Stimulated activated CD4-positive, alpha-beta T cell treated with anti-CD3 and anti-CD28 coated beads, Interleukin-15, amount 100 ng/mL, for 48 hours (primary cell): ENCODE measurements at places on chromosomes 11 and 22.

DNA sequence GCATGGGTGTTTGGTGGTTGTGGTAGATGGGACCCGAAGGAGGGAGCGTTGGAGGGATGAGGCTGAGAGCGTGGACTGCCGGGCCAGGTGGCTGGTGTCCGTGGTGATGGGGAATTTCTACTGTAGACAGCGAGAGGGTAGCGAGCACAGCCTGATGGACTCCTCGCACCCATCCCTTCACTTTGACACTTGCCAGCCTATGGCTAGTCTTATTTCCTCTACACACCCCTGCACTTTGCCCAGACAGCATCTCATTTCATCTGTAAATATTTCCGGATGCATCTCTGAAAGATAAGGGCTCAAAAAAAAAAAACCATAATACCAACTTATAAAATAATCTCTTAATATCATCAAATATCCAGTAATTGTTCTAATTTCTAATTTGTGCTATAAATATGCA, 5.8 kb downstream of the OMP start:
- no peak for DNase-seq

- DNase-seq: no peak
Observed at GRCh38 chr11:68053981-68054812, 15.4 kb downstream of the TCIRG1 start.

DNA sequence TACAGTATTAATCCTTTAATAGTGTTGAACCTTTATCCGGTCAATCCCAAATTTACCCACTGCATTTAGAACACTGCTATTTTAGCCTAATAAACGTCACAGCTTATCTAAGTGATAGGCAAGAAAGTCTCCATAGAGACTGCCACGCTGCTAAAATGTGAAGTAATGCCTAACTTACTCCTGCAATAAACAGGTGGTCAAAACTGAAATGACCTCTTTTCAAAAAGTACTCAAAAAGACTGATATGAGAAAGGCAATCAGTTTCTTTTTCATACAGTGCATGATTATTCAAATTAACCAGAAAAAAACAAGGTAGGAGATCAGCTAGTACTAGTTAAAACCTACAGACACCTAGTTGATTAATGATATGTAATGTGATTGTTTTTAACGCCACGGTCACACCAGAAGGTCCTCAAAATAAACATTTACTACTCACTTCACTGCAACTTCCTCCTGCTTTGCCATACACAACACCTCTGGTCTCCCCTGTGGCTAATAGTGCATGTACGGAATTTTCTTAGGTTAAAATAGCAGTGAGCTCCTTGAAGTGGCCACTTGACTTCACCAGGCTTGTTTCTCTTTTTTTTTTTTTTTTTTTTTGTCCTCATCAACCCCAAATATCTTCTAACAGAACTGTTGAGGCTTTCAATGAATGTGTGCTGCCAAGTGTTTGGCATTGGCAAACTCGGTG, 8.8 kb downstream of the ATP5MG start:
- no peak for DNase-seq

- DNase-seq: no peak
Observed at GRCh38 chr11:126646701-126647557, 291.4 kb downstream of the ST3GAL4 start.

GRCh38 chr11:77003963-77004362, 30.2 kb upstream of the B3GNT6 start:
- DNase-seq: no peak

GRCh38 chr22:37549704-37550059, 10.6 kb upstream of the CDC42EP1 start:
- DNase-seq: no peak

- no peak for DNase-seq
Observed at GRCh38 chr22:17336061-17336460, 33.2 kb upstream of the CECR2 start.

- DNase-seq: no peak
Observed at GRCh38 chr11:87778357-87778756, 396.9 kb downstream of the RAB38 start.

DNA sequence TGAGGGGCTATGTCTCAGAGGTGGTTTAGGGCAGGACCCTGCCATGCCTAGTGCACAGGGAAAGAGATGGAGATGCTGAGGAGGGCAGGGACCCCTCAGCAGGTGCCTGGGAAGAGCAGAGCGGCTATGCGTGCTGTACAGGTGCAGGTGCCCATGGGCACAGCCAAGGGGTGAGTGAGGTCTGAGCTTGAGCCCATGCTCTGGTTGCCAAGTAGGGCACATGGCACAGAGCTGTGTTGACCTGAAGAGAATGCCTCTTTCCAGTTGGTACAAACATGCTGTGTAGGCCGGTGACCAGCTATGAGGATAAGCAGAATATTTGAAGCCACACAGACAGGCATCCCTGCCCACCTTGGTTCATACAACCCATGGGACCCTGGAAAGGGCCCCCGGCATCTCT, 65.8 kb upstream of the NECTIN1 start:
- no peak for DNase-seq

GRCh38 chr11:132853886-132854285, 678.4 kb downstream of the OPCML start:
- no peak for DNase-seq

GRCh38 chr11:34516247-34517040, 2.9 kb upstream of the ELF5 start:
- no peak for DNase-seq
